ENCODE measurements at places on chromosomes 1 and 21.

DNA sequence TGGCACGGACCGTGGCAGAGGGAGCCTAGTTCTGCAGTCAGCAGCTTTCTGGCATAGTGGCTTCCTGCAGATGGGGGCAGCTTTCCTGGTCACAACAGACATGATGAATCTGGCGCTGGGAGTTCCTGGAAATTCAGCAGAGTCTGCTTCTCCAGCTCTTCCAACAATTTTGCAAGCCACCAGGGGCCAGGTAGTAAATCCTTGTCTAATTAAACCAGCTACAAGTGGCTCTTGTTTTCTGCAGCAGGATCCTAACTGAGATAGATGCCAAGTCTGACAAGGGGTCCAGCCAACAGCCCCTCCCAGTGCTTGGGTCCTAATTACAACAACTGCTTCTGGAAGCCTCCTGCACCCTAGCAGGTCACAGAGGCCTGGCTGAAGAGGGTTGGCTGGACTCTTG is 35.8 kb downstream of the TRIM62 start:
- DNase-seq, result no peak

DNA sequence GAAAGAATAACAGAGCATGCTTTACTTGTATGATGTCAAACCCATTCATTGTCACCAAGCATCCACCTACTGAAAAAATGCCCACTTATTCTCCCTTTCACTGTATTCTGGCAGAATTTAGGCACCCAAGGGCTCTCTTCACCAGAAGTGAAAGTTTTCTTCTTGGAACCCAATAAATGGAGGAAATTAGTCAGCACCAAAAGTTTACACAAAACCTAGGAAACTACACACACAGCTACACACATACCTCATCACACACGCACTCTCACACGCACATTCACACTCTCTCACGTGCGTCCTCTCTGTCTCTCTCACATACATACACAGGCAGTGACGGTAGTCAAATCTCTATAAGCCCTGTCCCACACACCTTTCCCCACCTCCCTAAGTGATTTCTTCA is 37.6 kb downstream of the MCOLN2 start:
- DNase-seq, result peak; percentile 36

GRCh38 chr1:36807262-36807661 is 227.1 kb downstream of the GRIK3 start:
- DNase-seq, result no peak

- DNase-seq, result no peak
These were observed 41.2 kb upstream of the LYST start for GRCh38 chr1:235907897-235908240.

DNA sequence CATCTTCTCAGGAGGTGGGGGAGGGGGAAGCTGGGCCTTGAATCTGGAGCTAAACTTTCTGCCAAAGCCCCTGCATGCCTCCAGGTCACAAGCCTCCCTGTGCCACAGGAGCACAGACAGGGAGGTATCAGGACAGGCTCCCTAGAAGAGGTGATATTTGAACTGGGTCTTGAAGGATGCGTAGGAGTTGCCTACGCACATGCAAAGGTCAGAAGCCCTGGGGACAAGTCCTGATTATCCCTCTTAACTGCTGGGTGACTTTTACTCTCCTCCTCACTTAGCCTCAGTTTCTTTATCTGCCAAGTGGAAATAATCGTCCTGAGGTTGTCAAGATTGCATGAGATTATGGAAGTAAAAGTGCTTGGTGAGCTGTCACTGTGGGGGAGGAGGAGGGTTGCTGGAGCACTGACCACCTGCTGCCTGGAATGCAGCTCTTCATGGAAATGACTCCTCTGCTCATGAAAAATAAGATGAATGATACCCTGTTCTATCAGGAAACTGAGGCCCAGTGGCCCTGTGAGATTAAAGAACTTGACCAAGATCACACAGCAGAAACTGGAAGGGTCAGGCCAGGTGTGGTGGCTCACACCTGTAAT is 50.6 kb upstream of the LAPTM5 start:
- DNase-seq, result no peak

GRCh38 chr1:28756846-28757245 is 20.1 kb downstream of the YTHDF2 start:
- no peak for DNase-seq

DNA sequence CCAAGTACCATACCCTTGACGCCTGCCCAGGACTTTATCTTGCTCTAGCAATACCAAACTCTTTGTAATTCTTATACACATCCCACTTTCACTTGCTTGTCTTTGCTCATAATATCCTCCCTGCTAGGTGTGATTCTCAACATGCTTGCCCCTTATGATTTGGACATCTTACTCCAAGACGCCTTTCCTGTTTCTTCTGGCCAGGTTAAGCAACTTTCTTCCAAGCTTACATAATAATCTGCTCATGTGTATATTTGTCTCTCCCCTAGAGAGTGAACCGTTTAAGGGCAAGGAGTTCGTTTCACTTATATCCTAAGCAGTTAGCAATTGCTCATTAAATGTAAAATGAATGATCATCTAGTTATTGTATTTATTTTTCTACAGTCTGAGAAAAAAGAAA is 21.8 kb downstream of the CRYZL1 start:
- DNase-seq, result no peak
